ENCODE measurements at places on chromosomes 5 and 9.

- DNase-seq: no peak
- H3K27me3 ChIP-seq: no peaks in the 10 kb centered on the region
- no peak overlapping the region for H3K4me3 ChIP-seq
- no peaks in the 10 kb centered on the region for H3K36me3 ChIP-seq
Observed at GRCh38 chr5:36135988-36136387, 15.7 kb downstream of the LMBRD2 start.

DNA sequence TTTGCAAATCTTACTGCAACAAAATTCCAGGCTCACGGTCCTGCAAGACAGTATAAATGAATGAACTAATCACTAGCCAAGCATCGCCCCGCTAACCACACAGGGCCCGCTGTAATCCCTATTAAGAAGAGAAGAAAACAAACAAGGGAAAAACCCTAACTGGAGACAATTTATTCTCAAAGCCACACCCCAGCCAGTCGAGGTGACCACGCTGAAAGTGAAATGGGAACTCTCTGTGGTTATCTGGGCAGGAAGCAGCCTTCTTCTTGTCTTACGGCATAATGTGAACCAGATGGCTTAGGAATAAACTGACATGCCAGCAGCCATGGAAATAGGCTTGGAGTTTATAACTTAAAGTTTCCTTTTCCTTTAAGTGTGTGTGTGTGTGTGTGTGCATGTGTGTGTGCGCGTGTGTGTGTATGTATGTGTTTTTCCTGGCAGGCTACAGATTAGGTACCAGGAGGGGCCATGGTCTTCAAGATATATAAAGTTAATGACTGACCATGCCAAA, 120.2 kb downstream of the SEMA6A start:
- H3K4me1 ChIP-seq: no peaks in the 10 kb centered on the region
- H3K27ac ChIP-seq: no peak overlapping the region
- peaks cover 6% of the 10 kb centered on the region for H3K36me3 ChIP-seq
- H3K27me3 ChIP-seq: no peaks in the 10 kb centered on the region
- H3K4me3 ChIP-seq: no peak overlapping the region

DNA sequence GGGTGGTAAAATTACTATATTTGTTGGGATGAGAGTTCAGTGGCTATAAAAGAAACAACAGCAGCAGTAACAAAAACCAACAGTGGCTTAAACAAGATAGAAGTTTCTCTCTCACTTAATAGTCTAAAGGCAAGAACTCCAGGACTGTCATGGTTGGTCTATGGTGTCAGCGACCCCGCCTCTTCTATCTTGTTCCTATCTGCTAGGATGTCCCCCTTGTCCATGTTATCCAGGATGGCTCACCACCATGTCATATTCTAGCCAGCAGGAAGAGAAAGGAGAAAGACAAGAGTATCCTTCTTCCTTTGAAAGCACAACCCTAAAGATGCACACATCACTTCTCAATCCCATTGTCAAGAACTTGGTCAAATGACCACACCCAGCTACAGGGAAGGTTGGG, 11.3 kb upstream of the OTP start:
- no peaks in the 10 kb centered on the region for H3K36me3 ChIP-seq
- H3K4me3 ChIP-seq: no peak overlapping the region
- H3K27ac ChIP-seq: no peak overlapping the region
- H3K4me1 ChIP-seq: peaks cover 2% of the 10 kb centered on the region
- no peak for DNase-seq

DNA sequence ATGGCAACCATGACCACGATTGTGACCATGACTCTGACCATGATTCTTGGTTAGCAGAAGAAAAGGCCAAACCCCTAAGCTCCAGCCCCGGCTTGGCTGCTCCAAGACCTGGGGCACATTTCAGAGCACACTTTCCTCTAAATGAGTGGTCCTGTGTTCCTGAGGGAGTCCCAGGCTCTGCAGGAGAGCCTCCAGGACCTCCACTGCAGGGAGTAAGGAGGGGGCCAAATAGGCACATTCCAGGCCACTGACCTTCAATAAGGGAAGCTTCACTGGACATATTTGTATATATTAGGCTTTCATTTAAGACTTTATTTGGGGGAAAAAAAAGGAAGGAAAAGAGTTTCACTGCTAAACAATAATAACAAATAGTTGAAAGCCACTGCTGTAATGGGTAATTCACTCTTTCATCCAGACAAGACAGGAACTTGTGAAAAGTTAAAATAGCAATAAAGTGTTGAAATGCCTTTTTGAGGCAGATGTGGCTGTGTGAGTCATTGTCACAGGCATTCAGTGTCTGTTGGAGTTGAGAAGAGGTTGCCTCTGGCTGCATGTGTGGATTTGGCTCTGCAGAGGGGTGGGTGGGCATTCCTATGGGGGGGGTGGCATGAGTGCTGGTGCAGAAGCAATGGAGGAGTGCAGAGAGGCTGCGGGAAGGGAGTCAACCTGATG, 63.9 kb upstream of the TGFBR1 start:
- no peaks in the 10 kb centered on the region for H3K4me1 ChIP-seq
- no peak overlapping the region for H3K4me3 ChIP-seq
- H3K36me3 ChIP-seq: no peaks in the 10 kb centered on the region
- H3K27me3 ChIP-seq: no peaks in the 10 kb centered on the region

DNA sequence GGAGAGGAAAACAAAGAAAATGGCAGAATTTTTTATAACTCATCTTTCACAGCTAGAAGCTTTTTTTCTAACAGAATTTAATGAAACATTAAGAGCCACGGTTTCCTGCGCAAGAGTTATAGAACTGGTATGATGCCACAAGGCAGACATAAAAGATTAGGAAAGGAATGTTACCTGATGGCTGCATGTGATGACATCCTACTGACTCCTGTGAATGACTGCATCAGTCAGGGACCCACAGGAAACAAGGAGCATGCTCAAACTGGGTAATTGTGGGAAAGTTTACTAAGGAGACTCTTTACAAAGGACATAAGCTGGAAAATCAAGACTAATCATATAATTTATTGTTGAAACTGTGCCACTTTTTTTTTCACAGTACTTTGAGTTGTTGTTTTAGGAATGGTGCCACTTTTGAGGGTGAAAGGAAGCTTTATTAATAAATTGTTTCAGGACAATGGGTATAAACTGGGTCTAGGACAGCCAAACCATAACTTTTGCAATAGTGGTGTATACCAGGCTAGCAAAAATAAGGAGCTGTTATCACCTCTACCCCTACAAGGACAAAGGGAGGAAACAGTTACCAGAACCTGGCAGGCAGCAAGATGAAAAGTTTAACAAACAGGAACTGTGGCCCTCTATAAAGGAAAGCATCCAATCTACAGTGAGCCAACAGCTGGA, 5.1 kb upstream of the TSLP start:
- no peak for DNase-seq
- peaks cover 19% of the 10 kb centered on the region for H3K27me3 ChIP-seq
- peaks cover 1% of the 10 kb centered on the region for H3K4me1 ChIP-seq
- H3K4me3 ChIP-seq: no peak overlapping the region

DNA sequence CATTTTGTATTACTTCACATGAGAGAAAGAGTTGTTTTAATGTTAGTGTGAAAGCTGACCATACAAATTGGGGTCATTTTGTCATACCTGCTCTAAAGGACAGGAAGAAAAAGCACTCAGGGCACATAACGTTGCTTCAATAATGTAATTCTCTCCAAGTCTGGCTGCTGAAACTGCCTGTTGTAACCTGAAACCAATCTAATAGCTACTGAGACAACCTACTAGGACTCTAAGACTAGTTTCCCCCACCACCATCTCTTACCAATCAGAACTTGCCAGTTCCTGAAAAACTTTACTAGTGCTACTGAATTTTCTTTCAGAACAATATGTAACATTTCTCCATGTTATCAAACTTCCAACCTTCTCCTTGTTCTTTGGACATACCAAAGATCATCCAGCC, 374.7 kb downstream of the PTPRD start:
- H3K27ac ChIP-seq: no peak overlapping the region
- DNase-seq: no peak
- no peaks in the 10 kb centered on the region for H3K27me3 ChIP-seq

GRCh38 chr9:116304761-116305160, 151.2 kb downstream of the PAPPA start:
- H3K4me1 ChIP-seq: peaks cover 3% of the 10 kb centered on the region
- H3K27ac ChIP-seq: no peak overlapping the region
- no peak overlapping the region for H3K4me3 ChIP-seq
- no peaks in the 10 kb centered on the region for H3K27me3 ChIP-seq

GRCh38 chr9:74570879-74571512, 73.9 kb downstream of the RORB start:
- DNase-seq: no peak
- no peak overlapping the region for H3K27ac ChIP-seq
- no peaks in the 10 kb centered on the region for H3K27me3 ChIP-seq
- H3K4me1 ChIP-seq: peaks cover 2% of the 10 kb centered on the region
- no peaks in the 10 kb centered on the region for H3K36me3 ChIP-seq

All from iPS DF 6.9 (cell line).